ENCODE measurements at places on chromosomes 7 and 10.

DNA sequence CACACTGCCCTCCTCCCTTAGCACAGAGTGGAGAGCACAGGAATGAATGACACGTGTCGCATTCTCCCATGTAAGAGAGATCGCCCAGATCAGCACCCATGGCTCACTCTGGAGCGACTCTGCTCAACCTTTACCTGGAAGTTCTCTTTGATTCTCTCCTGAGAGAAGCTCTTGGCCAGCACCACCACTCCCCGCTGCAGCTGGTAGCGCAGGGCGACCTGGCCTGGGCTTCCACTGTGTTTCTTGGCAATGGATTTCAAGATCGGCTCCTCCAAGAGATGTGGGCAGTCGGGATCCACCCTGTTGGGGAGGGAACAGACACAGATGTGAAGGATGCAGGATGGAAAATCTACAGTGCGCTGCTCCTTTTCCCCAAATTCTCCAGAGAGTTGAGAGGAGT is 27.4 kb downstream of the AKR1C8 start:
- no peak for DNase-seq

DNA sequence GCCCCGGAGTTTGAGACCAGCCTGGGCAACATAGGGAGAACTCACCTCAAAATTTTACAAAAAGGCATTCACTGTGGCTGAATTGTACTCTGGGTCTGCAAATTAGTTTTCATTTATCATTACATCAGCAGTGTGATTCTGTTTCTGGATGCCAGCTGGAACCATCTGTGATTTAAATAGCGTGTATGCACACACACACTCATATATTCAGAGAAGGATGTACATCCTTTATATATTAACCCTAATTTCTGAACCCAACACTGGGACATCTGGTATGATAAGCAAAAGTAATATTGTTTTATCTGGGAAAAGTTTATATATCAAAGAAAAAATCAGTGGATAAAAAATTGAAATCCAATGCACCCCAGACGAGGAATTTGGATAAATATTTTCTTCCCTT is 33.8 kb upstream of the LYZL1 start:
- DNase-seq = no peak

GRCh38 chr10:70588859-70589570 is 13.5 kb downstream of the PRF1 start:
- no peak for DNase-seq

DNA sequence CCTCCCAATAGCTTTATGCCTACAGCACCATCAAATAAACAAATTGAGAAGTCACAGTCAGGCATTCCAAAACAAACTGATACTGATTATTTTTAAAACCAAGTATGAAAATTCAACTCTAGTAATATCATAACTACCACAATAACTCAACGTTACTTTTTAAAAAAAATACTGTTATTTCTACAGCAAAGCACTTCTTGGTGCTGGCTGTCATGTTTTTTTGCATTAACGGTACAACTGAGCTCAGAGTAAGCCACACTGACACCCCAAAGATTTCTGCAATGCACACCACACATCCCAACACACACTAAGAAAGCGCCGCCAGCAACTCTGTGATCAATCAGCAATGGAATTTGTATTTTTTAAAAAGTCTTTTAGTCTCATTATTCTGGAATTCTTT is 113.6 kb downstream of the RNF32 start:
- DNase-seq = no peak

GRCh38 chr7:41758321-41758720 is 55.4 kb upstream of the INHBA start:
- DNase-seq = no peak

DNA sequence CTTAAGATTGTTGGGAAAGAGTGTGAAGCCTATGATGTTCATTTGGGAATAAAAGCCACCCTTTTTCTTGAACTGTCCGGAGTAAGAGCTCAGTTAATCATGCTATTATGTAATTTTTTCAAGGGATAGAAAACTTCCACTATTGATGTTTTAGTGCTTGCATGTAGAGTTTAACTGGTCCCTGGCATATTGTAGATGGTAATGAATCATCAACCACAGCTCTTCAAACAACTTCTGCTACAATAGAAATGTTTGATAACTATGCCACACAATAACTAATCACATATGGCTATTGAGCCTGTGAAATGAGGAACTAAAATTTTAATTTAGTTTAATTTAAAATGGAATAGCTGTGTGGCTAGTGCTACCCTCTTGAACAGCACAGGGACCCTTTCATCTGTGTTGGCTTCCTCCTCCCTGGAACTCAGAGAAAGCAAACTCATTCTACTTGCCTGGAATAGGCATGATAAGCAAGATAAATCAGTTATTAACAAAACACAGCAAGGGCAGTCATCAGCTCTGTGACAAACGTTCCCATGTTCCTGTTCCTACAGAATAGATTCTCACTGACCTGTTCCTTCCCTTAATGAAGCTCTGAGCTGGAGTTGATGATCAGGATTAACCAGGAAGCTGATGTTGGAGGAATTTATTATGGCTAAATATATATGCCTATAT is 4.9 kb upstream of the SRI start:
- DNase-seq = no peak

- DNase-seq = peak; percentile 82
Measured at GRCh38 chr7:13800694-13801448, 188.6 kb downstream of the ETV1 start.

DNA sequence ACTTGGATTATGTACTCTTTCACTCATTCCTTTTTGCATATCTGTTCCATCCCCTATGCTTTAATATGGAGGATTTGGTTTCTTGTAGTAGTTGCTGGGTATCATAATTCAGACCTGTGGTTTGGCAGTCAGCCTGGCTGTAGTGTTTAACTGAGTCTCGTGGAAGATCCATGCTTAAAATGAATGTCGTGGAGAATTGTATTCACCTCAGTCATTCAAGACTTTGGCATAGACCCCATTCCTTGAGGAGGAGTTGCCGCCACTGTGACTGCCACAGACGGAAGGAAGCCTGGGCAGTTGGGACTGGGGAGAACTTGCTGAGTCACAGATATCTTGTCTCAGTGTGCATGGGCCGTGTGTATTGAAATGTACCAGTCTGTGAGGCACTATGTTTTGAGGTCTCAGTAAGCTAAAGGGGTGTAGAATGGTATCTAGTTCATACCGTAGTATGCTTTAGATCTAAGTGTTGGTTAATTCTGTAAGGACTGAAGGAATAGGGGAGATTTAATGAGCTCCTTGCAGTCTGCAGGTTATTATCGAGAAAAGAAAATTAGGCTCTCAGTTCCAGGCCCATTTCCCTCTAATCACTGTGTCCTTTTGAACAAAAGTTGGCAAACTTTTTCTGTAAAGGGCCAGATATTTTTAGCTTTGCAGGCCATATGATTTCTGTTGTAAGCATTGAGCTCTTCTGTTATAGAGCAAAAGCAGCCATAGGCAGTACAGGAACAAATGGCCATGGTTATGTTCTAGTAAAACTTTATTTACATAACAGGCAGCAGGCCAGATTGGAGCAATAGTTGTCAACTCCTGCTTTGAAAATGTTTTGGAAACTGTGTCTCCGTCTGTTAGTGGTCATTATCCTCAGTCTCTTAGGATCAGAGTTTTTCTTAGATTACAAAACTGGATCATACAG is 76.8 kb downstream of the TPST1 start:
- DNase-seq = no peak

GRCh38 chr7:150934045-150934766 is 43.9 kb downstream of the KCNH2 start:
- no peak for DNase-seq

DNA sequence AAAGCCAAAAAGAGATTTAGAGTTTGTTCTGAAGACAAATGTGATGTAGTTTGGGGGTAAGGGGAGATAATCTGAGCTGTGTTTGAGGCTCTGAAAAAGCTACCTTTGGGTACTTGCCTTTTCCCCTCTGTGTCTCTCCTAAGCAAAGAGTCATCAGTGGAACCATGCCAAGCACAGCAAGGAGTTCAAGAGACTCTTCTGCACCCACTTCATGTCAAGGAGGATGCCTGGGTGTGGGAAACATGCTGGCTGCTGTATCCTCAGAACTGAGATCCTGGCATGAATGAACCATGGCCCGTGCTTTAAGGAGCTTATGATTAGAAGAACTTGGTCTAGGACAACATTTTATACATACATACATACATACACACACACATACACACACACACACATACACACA is 142.9 kb downstream of the NOC3L start:
- no peak for DNase-seq

DNA sequence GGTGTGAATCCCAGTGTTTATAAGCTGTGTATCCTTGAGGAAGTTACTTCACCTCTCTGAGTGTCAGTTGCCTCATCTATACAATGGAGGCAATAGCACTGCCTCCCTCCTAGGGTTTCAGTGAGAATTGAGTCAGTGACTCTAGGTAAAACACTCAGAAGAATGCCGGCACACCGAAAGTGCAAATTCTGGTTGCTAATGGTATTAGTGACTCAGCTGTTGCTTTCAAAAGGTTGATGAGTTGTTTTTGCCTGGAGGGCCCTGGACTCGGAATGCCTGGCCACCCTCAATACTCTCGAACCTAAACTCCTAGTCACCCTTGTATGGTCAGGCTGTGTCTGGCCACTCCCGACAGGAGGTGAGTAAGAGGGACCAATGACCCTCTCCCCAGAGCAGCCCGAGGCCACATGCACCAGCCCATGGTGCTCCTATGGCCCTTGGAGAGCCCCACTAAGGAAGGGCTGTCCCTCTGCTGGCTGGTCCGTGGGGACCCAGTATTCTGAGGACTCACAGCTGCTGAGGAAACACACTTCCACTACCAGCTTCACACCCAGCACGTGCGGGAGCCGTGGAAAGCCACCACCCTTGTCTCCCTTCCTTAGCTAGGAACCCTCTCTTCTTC is 60.2 kb downstream of the CALML3 start:
- no peak for DNase-seq

DNA sequence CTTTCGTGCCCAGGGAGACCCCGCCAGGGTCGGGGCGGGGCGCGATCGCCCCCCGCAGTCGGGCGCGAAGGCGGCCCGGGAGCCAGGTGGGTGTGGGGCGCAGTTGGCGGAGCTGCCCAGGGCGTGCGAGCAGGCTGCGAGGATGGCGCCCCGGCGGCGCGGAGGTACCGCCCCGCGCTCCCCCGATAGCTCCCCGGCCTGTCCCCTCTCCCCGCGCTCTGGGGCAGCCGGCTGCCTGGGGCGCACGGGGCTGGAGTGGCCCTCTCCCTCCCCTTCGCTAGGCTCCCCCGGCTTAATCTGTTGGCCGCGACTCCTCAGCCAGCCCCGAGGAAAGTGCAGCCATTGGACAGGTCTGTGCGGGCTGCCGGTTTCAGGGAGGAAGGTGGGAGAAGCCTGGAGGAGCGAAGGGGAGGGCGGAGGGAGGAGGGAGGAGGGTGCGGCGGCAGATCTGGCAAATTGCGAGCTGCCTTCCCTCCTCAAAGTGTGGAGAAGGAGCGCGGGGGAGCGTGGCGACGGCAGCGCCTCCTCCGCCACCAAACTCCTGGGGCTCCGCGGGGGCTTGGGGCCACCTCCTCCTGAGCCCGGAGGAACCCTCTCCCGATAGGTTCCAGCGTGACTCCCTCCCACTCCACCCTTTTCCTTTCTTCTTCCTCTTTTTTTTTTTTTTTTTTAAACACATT is 361 bp upstream of the PLXDC2 start:
- DNase-seq = no peak

- DNase-seq = no peak
Measured at GRCh38 chr7:95238252-95238943, 85.9 kb downstream of the PON1 start.

DNA sequence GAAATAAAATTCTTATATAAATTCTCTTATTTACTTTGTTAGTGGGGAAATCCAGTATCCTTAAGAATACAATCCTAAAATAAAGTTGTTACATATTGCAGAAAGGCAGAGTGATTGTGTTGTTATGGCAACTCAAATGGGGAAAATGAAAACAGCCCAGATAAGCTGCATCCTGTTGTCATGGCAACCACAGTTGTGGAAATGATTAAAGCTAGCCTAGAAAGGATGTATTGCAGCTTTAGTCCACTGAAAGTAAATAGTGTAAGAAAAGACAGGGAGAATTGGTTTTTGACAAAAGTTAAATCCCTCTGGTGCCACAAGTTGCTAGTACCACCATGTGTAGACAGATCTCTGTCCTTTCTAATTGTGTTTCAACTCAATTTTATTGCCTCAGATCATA is 43.2 kb downstream of the BTRC start:
- no peak for DNase-seq

DNA sequence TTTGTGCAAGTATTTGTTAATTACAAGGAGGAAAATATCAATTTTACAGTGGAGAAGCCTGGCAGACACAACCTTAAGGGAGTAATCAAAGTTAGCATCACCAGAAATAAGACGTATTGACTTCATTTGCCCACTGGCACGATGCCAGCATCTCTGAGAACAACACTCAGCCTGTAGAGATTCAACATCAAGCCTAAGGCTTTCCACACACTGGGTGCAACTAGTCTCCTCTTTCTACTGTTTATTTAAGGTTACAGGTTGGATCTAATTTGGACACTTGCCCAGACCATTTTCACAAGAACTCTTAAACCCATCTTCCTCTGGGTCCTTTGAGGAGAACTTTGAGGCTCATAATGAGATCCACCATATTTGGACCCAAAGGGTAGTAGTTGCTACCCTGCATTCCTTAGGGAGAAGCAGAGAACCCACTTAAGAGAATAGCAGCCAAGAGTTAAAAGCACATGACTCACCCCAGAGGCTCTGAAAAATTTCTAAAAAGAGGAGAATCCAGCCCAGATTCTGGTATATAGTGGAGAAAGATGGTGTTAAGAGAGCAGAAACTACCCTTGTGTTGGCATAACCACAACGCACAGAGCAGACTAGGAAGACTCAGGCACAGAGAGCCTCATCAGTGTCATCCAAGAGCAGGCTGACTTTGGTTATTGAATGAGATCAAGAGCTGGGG is 97.3 kb downstream of the CCDC71L start:
- no peak for DNase-seq

- DNase-seq = no peak
Measured at GRCh38 chr7:30038196-30038980, 10.2 kb downstream of the PLEKHA8 start.

Data from NCI-H1436 treated with DMSO at 0.1 percent for 48 hours (cell line).